Suprapubic skin (tissue), 4 donors: ENCODE measurements at places on chromosomes 2 and 18.

GRCh38 chr2:166057370-166058164 is 70.3 kb downstream of the SCN1A start:
- no peak for DNase-seq

DNA sequence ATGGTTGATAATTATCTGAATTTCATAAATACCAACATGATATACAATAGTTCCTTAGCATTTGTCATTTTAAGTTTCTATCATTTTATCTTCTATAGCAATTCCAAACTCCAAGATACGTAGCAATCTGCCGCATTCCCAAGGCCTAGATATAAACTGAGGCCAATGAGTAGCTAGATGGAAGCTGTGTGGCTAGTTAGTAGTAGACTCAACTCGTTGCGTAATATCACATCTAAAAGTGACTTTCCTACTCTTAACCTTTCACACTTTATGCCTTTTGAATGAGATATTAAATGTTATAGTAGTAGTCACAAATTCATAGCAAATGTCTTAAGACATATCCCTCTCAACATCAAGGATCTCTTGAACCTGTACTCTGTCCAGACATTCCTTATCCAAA is 33.6 kb downstream of the WDSUB1 start:
- no peak for DNase-seq

- DNase-seq, result no peak
Observed at GRCh38 chr18:79524181-79525078, 128.7 kb downstream of the NFATC1 start.

- DNase-seq, result peak; percentile 84
Observed at GRCh38 chr18:48540251-48541025, 1.6 kb downstream of the CTIF start.

- no peak for DNase-seq
Observed at GRCh38 chr2:55986700-55987440, 63.3 kb upstream of the EFEMP1 start.

DNA sequence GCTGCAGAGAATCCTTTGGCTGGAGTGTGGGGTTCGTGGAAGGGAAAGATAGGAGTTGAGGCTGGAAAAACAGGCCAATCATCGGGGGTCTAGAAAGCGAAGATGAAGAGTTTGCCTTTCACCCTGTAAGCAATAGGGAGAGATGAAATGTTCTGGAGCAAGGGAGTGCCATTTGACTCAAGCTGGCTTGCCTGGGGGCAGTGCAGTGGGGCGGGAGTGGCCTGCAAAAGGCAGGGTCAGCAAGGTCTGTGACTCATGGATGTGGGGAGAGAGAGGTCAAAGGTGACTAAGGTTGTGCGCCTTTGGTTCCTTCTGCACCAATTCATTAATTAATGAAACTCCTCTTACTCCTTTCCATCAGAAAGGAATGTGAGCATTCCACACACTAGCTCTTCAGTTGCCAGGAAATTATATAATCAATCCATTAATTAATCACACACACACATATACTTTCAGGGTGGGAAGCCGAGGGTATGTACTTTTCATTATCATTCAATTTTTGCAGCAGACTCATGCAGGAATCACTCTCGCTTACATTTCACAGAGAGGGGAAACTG is 227.6 kb downstream of the MYCN start:
- DNase-seq, result no peak

DNA sequence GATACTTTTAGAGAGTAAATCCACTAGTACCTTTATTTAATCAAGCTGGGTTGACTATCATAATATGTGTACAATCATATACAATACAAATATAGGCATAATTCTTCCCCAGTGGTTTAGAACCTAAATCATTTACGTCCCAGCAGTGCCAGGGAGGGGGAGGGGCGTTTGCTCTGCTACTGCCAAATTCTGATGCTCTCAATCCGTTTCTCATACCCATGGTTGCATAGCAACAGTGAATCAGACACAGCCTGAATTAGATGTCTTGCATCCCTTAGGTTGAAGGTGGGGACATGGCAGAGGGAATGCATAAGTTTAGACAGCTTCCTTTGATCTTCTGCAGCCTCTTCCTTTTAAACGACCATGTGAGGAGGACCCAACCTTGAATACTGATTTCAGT is 135.4 kb downstream of the ABCA12 start:
- DNase-seq, result no peak

GRCh38 chr2:166090346-166090745 is 37.5 kb downstream of the SCN1A start:
- no peak for DNase-seq

DNA sequence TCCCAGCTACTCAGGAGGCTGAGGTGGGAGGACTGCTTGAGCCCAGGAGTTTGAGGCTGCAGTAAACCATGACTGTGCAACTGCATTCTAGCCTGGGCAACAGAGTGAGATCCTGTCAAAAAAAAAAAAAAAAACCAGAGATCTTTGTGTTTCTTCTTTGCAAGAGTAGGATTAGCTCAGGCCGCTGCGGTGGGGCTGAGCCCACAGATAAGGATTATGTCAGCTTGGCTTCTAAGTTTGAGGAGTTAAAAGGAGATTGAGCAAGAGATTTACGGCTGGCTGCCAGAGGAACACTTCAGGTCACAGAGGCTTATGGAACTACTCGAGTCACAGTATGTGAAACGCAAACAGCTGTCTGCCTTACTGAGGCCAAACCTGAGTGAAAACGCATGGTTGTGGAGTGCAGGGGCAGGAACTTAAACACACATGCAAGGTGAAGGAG is 146.7 kb upstream of the L3MBTL4 start:
- DNase-seq, result no peak

DNA sequence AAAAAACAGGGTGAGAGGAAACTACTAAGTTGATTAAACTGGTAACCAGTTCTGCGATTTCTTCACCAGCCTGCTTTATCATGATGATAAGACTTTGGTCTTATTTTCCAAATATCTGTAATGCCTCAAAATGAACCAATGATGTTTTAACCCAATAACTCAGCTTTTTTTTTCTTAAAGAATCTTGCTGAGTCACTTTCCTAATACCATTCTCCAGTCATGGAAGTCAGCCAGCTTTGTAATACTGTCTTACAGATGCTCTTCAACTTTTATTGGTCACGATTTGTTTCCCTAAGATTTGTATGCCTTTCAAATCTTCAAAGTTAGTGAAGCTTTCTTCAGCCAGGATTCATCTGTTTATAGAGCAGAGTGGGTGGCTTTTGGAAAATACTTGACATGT is 47.7 kb upstream of the SMIM21 start:
- DNase-seq, result no peak

DNA sequence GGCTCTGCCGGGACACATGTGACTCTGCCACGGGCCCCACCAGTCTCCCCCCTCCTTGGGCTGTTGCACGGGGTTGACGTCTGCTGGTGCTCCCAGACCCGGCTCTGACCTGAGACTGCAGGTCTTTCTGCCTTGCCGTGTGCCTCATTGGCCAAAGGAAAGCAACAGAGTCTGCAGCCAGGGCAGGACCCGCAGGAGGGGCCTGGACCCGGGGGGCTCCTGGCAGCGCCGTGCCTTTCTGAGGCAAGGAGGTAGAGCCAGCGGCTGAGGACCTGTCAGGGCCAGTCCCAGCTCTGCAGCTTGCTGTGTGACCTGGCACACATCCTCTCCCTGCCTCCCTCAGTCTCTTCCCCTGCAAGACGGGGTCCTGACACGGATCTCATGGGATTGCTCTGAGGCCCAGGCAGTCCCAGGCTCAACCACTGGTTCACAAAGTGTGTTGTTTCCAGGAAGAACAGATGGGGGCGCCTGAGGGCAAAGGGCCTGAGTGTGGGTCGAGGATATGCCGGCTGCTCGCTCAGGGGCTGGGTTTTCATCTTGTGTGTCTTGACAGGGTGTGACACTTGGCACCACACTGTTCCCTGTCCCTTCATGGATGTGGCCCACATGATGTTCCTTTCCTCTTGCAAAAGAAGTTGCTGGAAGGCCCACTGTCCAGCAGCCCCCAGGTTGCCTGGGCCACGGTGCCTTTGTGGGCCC is 9.0 kb downstream of the CAPN10 start:
- peak; percentile 57 for DNase-seq

- DNase-seq, result no peak
Observed at GRCh38 chr2:224569654-224570053, 15.5 kb downstream of the CUL3 start.

DNA sequence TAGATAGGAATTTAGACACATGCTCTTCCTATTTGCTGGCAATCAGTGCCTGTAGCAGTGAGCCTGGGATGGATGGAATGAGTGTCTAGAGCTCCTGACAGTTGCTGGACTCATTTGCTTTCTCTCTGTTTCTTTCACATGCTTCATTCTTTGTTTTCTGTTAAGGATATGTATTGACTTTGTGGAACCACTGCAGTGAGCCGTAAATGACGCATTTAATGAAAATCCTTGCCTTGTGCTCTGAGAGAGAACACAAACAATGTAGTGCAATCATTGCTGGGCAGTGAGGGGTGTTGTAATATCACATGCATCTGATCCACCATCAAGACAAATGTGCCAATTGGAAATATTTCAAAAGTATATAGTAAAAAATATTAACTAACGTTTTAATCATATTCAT is 25.2 kb upstream of the CDH20 start:
- DNase-seq, result no peak

GRCh38 chr18:2982022-2982421 is 30.9 kb downstream of the LPIN2 start:
- DNase-seq, result no peak

- DNase-seq, result no peak
Observed at GRCh38 chr2:237581326-237581725, 9.2 kb downstream of the RAB17 start.

DNA sequence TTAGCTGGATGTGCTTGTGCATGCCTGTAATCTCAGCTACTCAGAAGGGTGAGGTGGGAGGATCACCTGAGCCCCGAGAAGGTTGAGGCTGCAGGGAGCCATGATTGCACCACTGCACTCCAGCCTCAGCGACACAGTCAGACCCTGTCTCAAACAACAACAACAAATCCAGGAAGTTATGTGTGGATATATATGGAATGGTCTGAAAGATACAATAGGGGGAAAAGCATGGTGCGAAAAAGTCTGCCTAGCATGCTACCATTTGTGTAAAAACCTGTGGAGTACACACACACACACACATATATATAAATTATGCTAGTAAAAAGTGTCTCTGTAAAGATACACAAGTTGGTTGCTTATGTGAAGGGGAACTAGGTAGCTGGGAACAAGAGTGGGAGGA is 6.9 kb upstream of the HOXD1 start:
- DNase-seq, result no peak

DNA sequence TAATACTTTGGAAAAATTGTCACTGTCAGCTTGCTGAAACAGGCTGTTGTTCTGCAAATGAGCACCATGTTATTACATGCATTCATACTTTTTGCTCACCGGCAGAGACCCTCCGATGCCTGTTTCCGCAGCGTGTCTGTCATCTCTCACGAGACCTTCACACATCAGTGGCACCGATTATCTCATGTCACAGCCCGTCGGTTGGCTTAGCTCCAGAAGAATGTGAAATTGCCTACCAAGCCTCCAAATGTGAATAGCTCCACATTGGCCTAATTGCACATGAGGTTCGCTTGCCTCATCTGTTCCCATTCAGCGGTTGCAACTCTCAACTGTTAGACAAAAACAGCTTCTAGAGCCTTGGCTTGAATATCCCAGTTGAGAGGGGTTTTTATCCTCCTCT is 233.0 kb downstream of the ACTR3 start:
- no peak for DNase-seq

- DNase-seq, result no peak
Observed at GRCh38 chr2:64062840-64063239, 43.6 kb upstream of the VPS54 start.

GRCh38 chr2:162938387-162938786 is 99.8 kb upstream of the KCNH7 start:
- DNase-seq, result no peak

DNA sequence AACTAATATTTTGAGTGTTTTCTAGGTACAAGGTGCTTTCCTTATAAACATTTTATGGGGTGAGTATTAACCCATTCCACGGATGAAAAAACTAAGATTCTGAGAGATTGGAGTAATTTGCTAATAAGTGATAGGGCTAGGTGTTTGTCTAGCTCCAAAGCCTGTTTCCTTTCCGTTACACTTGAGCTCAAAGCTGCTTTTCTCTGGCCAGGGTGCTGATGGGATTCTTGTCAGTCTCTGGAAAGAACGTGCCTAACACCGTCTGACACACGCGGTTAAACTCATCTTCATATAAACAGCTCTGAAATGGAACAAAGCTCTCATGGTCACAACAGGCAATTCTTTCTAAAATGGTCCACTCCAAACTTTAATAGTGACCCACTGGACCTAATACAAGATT is 2.0 kb upstream of the ANKRD29 start:
- no peak for DNase-seq

DNA sequence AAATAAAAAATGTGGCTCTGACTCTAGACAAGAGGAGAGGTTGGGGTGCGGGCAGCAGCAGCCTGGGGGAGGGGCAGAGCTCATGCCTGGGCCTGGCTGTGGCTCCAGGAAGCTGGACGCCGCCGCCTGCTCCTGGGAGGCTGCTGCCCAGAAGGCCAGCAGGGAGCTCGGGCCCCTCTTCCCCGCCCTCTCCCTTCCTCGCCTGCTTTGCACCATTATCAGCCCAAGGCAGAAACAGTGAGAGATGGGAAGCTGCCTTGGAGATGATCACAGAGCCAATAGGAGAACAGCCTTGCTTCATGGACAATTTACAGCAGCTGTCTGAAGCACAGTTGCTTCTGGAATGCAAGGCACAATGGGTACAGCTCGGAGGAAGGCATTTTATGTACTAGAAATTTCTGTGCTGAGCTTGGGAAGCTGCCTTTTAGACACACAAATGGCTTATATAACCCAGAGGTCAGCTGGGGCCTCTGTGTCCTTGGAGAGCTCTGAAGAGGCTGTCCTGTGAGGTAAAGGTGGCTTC is 55.3 kb upstream of the AFF3 start:
- no peak for DNase-seq

DNA sequence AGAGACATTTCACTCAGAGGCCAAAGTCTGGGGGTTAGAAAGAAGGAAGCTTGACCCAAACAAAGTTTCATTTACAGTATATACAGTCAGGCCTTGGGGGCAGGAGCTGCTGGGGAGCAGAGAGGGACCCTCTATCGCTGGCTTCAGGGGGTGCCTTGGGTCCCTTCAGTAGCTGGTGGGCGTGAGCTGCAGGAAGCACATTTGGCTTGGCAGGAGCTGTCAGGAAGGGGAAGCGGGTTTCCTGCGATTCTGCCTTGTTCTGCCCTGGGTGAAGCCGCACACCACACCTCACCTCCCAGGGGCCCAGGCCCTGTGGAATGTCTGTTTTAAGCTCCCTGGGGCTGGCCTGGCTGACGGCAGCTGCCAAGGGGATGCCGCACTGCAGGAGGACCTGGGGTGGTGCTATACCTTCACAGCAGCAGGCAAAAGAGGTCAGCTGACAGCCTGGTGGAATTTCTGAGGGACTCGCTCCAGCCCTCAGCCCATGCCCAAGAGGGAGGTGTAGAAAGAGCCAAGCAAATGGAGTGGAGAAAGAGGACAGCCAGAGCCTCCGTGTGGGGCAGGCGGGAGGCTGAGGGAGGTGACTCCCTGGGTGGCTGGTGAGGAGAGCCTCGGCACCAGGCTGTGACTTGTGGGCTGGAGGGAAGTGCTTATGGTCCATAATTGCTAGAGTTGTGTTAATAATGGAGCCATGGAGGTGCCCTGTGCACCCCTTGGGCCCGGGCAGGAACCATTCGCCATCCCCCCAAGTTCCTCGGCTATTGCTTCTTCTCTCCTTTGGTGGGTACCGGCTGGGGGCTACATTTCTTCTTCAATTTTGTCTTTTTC is 43.9 kb downstream of the PSD4 start:
- DNase-seq, result no peak

GRCh38 chr18:28455971-28456370 is 279.0 kb upstream of the CDH2 start:
- no peak for DNase-seq
